ENCODE measurements at places on chromosomes 7 and 10. TPM values are rescaled to one million over a fixed set of nuclear protein-coding genes. Genes with fewer than 3 reads are reported as not detected.

The TAS2R41 gene
- total RNA-seq = not detected

The NCAPG2 gene
- total RNA-seq = 38.4 TPM

The GPR146 gene
- 1.8 TPM for total RNA-seq

The RBM33 gene
- total RNA-seq = 26.8 TPM

The FRG2B gene
- total RNA-seq = not detected

The PPP1R3C gene
- total RNA-seq = 21.0 TPM

The OIT3 gene
- total RNA-seq = 0.16 TPM

The PTPRE gene
- total RNA-seq = 4.0 TPM

The PRLHR gene
- not detected for total RNA-seq

The NME8 gene
- total RNA-seq = not detected

The KLHL7 gene
- total RNA-seq = 22.1 TPM

The PDSS1 gene
- 14.6 TPM for total RNA-seq

All from A549 treated with ZK216348 at 1 μM for 4 hours (cell line).